Umbilical cord (tissue), 2 donors: ENCODE measurements at places on chromosomes 2 and 18. TPM values are rescaled to one million over a fixed set of nuclear protein-coding genes. Genes with fewer than 3 reads are reported as not detected.

DNA sequence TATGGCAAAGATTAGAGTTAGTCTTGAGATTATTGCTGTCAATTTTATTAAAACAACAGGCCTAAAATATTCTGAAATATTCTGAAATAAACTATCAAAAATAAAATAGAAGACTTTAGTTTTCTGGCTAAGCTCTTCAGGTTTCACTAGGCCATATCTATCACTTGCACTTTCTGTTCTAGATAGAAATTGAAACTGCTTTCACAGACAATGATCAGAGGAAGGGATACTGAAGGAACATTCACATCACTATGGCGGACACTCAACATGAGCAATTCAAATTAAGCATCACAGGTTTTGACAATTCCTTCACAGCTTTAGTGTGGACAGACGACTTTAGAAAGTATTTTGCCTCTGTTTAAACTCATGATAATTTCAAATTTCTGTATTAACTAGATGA lies 586.4 kb upstream of the REG3G start:
- no peak for DNase-seq

DNA sequence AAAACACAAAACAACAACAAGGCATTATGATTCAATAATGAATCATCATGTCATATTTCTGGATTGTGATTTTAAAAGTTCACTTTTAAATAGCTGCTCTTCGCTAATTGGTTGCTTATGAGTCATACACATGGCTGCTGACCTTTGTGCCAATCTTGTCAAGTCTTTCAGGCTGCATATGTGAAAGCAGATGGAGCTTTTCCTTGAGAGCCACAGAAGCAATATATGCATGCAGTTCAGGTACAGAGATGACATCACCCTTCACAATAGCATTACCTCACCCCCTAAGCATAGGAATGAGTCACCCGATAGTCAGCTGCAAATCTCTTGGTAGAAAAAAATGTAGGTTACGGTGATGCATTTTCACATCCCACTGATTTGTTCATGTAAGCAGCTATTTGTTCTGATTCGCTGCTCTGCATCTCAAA lies 27.2 kb downstream of the EIF2AK3 start:
- peak; percentile 74 for DNase-seq

COBLL1 gene
- 46.9 TPM for total RNA-seq

NCKAP5 gene
- total RNA-seq, result 7.9 TPM

TMEM163 gene
- 3.4 TPM for total RNA-seq

DNA sequence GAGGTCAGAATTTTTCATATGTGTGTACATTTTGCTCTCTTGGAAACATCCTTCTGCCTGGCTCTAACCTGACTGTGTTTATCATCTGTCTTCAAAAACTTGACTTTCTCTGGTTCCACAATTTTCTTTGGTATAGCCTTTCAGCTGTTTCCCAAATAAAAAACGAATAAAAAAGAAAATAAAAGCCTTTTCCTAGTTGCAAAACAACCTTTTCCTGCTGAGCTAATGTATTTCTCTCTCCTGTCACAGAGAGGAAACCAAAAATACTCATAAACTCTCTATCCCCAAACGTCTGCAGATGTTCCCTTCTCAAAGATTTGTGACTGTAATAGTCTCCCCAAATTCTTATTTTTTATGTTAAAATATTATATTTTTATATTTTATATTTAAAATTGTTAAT lies 505.3 kb upstream of the SLC39A10 start:
- DNase-seq, result no peak

GRCh38 chr2:348361-348916 lies 60.5 kb upstream of the ALKAL2 start:
- no peak for DNase-seq

SRD5A2 gene
- total RNA-seq, result 0.72 TPM

DNA sequence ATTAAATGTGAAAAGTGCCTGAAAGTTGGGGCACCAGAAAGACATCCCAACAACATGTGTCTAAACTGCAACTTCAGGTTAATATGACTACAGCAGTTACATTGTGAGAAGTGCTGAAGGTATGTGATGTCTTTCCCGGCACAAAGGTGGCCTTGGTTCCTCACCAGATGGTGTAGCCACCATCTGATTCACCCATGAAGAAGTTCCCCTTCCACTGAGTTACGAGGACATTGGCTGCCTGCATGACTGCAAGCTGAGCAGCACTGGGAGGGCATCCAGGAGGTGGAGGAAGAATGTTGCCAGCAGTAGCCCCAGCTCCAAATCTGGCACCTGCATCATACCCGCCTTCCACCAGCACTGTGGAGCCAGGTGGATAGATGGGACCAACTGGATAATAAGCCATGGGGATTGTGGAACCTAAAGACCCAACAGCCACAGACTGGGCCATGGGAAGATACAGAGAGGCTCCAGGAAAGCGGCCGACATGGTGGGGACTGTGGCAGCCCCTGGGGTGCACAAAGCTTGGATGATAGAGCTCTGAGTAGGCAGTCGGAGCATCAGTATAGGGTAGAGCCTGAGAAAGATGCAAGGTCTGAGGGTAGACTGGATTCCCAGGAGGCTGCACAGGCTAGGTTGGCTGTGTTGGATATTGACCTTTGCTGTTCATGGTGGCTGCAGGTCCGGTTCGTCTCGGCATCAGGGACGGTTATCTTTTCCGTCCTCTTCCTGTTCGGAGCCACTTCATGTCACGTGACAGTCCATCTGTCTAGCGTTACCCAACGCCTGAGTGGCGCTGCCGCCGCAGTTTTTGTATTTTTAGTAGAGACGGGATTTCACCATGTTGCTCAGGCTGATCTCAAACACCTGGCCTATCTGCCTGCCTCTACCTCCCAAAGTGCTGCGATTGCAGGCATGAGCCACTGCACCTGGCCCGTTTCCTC lies 36.9 kb downstream of the SUMO1 start:
- no peak for DNase-seq

DNA sequence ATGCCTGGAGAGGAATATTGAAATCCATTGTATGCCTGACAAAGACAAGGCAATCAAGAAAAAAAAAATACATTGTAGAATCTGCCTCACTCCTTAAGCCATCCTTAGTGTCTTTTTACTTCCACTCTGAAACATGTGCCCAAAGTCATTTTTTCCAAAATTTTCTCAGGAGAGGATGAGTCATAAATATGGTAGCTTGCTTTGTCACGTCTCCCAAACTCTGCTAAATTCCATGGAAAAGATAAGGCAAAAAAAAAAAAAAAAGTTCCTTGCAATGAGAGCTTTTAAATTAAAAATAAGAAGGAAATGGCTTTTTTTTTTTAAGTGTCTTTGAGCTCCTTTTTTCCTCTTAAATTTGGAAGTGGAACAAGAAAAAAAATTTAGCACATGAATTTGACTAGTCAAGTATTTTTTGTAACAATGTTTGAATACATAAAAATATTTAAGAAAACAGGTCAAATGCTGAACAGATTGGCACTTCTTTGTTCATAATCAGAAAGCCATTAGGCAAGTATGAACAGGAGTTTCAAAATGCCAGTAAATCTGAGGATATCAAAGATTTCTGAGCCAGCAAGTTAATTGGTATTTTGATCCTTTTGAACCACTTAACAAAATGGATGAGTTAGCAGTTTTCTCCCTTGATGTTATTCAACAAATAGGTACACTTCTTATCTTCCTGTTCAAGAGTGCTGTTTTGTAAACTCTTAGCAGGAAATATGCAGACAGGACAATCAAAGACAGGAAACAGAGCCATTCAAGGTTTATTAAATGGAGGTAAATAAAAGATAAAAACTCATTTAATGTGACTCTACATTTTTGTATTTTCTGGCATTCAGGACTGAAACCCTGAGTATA lies 247.3 kb upstream of the SP5 start:
- DNase-seq, result peak; percentile 47

DNA sequence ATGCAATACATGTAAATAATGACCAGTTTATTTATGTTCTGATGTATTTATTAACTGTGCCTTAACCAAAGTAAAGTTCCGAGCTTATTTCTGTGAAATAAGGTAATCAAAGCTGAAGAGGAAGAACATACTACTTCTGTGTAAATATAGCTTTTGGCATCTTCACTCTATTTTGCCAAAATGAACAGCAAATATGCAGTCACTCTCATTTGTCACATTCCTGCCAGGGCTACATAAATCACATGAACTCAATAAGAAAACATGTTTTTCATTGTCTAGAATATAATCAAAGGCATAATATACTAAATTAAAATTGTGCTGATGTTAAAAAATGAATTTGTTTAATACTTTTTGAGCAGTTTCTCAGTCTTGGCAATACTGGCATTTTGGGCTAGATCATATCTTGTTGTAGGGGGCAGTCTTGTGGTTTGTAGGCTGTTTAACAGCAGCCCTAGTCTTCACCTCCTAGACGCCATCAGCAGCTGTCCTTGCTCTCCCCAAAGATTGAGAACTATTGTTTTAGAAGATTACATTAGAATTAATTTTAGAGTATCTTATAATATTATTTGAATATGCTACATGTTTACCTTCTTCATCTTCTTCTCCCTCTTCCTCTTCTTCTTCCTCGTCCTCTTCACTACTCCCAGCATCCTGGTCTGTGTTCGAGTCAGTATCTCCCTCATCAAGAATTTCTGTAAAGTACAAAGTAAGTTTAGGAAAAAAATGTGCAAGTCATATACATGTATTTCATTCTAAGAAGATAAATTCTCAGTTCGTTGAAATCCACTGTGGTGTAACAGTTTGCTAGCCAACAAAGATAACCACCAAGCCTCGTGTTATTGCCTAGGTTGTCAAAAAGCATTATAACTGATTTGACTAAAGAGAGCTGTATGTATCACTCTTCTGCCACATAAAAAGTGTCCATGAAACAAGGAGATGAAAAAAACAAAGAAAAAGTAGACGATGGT lies 41.5 kb downstream of the CWC22 start:
- DNase-seq, result no peak

VWC2L gene
- total RNA-seq, result 4.3 TPM

MAPRE2 gene
- total RNA-seq, result 52.2 TPM

DNA sequence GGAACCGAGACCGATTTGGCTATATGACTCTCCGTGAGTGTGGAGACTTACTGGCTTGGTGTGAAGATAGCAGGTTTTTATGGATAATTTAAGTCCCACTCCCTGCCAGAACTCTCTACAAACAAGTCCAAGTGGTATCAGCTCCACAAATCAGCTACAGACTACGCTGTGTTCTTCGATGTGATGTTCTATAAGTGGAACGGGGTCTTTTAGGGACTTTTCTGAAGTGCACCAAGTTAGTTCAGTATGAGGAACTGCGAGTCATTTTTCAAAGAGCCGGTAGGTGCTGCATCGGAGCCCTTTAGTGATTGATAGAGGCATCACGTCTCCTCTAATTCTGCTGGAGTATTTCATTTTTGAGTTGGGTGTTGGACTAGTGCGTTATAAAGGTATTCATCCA lies 107.1 kb downstream of the TSHZ1 start:
- no peak for DNase-seq

- no peak for DNase-seq
Measured at GRCh38 chr2:12341920-12342319, 374.8 kb upstream of the TRIB2 start.

GRCh38 chr18:37684590-37684989 lies 119.0 kb upstream of the CELF4 start:
- no peak for DNase-seq

KCNJ3 gene
- 2.4 TPM for total RNA-seq

- DNase-seq, result no peak
Measured at GRCh38 chr2:237234268-237234667, 148.6 kb downstream of the COPS8 start.

DNA sequence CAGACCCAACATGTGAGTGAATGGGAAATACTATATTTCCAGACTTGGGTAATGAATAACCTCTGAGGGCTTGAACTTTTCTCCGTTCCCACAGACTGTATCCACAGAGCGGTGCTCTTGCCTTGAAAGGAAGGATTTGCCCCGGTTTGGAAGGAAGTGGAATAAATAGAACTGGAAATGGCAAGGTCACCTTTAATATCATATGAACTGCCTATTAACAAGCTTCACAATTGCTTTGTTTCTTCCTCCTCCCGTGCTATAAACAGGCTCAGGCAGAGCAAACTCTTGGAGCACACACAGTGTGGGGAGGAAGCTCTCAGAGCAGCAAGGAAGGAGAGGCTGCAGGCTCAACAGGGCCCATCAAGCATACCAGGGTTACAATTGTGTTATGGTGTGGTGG lies 28.5 kb upstream of the DARS1 start:
- no peak for DNase-seq

DUSP2 gene
- total RNA-seq, result 28.9 TPM

POLE4 gene
- total RNA-seq, result 31.8 TPM

GRCh38 chr2:20165677-20166509 lies 59.0 kb downstream of the SDC1 start:
- DNase-seq, result no peak

NPPC gene
- total RNA-seq, result not detected

DNA sequence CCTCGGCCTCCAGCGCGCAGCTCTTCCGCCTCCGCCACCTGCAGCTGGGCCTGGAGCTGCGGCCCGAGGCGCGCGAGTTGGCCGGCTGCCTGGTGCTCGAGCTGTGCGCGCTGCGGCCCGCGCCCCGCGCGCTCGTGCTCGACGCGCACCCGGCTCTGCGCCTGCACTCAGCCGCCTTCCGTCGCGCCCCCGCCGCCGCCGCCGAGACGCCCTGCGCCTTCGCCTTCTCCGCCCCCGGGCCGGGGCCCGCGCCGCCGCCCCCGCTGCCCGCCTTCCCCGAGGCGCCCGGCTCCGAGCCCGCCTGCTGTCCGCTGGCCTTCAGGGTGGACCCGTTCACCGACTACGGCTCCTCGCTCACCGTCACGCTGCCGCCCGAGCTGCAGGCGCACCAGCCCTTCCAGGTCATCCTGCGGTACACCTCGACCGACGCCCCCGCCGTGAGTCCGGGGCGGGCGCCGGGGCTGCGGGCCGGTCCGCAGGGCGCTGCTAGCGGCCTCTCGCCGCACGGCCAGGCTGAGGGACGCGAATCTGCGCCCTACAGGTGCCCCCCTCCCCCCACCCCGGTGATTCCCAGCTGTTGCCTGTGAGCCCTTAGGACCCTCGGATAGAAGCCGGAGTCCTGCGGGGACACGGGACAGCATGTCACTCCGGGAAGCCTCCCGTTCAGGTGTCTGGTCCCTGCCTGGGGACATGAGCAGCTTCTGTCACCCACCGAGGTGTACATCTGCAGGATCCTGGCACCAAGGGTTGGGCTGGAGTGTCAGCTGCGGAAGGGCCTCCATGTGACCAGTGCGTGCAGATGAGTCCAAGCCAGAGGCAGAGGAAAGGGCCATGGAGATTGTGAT lies 616 bp downstream of the RNPEPL1 start:
- peak; percentile 59 for DNase-seq

GRCh38 chr2:46362667-46363012 lies 65.4 kb downstream of the EPAS1 start:
- DNase-seq, result no peak

GRCh38 chr2:233025706-233026105 lies 6.8 kb upstream of the NEU2 start:
- DNase-seq, result no peak

CRYBA2 gene
- total RNA-seq, result not detected

DNA sequence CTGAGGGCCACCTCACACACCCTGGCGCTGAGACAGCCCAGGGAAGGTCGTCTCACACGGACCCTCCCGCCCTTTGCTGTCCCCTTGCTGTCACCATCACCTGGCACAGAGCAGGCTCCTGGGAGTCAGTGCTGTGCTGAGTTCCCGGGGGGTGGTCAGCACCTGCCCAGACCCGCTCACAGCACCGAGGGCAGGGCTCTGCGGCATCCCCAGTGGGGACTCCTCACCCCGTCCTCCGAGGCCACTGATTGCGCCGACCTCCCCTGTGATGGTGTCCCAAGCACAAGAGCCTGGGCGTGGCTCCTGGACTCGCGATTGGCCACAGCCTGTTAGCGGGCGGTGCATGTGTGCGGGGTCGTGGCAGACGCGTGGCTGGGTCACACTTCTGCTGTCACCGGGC lies 65.9 kb downstream of the NFATC1 start:
- no peak for DNase-seq

RUFY4 gene
- 13.7 TPM for total RNA-seq
